NB4 (cell line): ENCODE measurements at places on chromosomes 6 and 20.

- DNase-seq: no peak
These were observed 441.4 kb downstream of the BCKDHB start for GRCh38 chr6:80547827-80548226.

DNA sequence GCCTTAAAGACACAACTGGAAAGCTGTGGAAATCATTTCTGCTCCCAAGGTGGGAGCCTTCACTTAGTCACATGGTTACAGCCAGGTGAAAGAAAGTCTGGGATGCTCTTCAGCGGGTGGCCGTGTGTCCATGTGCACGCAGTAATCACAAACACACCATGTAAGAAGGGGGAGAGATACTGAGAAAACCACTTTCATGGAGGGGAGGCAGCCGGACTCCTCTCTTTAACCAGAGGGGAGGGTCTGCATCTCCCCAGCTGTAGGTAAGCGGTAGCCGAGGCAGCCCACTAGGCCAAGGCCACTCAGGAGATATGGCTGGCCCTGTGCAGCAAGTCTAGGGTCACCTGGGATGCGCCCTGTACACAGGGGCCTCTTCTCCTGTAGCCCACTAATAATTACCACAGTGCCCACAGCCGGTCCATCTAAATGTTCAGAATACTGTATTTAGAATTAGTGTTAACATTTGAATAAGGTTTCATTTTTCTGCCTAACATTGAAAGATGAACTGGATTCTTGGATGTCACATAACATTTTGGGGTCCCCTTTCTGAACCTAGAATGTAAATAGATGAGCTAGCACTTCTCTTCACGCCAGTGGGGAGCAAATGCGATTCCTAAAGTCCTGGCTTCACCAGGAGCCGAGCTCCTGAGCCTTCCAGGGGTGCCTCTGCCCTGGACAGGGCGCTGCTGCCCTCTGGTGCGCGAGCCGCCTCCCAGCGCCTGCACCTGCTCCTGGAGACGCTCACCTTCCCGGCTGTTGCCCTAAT, 15.9 kb downstream of the GPR31 start:
- peak; percentile 52 for DNase-seq

DNA sequence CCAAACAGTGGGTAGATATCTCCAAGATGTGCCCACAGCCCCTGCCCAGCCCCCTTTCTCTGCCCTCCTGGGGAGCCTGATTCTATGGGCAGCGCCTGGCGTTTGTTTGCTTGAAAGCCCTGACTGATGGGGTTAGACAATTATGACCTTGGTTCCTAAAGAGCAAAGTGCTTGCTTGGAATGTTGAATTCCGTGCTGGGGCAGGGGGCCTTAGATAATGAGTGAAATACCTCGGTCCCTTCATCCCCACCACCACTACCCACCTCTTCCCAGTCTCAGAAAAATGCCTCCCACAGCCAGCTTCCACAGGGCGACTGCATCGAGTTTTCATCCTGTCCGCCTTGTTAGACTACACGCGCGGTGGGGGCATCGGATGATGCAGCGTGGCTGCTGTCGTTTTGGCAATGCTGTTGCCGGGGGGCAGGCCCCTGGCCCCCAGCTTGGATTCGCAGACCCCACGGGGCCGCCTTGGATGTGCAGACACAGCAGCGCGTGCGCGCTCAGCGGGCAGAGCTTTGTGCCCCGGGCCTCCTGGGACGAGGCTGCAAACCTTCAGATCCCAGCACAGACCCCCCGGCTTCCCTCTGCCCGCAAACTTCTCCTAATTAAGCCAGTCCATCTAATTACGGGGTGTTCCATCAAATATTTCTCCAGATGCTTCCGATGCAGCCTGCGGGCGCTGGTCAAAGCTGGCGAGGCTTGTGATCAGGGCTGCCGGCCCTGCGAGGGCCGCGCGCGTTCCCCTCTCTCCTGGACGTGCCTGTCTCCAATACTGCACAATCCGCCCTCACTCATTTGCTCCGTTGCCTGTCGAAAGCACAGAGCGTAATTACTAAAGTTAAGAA, 86.1 kb downstream of the LINC00237 start:
- no peak for DNase-seq

DNA sequence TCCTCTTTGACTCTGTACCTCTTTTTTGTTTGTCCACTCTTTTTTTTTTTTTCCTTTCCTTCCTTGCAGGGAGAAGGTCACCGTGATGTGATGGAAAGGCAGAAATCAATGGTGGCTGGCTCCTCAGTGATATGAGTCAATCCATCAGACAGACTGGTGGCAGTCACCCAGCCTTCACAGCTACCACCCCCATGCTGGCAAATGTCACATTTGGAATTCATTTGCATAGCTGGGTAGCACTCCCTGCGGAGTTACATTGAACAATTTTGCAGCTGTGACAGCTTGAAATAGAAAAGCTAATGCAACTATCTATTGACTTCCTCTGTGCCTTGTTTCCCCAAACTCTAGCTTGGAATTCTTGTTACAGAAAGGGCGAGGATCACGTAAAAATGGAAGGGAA, 668.4 kb downstream of the C6orf118 start:
- no peak for DNase-seq

GRCh38 chr6:87658516-87658915, 43.5 kb downstream of the AKIRIN2 start:
- no peak for DNase-seq

GRCh38 chr20:49256261-49256660, 21.6 kb downstream of the ZNFX1 start:
- no peak for DNase-seq

GRCh38 chr20:4956200-4956810, 45.0 kb downstream of the SLC23A2 start:
- DNase-seq: peak; percentile 82

- peak; percentile 63 for DNase-seq
These were observed 32.8 kb upstream of the SCGN start for GRCh38 chr6:25619217-25619616.

DNA sequence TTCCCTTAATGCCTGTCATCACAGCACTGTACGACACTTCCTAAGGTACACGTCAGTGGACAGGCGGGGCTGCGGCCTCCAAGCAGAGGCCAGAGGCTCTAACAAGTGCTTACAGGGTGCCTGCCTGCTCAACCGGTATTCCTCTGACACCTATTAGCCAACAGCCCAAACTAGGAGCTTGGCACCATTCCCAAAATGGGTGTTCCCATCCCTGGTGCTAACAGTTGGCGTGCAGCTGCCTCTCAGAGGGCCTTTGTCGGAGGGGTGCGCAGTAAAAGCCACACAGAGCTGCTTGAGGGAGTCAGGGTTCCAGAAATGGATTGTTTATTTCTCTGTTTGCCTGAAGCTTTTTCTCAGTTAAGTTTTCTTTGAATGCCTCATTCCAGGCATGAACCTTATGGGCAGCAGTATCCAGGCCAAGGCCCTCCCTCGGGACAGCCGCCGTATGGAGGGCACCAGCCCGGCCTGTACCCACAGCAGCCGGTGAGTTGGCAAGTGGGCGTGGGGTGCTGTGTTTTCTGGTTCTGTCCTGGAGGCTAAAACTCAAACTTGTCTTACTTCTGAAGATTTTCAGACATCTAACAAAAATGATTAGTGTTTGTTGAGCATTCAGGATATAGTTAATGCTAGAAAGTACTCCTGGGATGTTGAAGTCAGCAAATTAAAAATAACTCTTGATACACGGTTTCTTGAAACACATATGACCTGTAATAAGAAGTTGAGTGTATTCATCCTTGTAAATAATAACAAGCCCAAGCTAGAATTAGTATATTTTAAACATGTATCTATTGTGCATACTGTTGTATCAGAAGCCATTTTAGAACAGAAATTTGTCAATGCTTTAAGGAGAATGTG, 124.7 kb downstream of the TMEM242 start:
- no peak for DNase-seq

- DNase-seq: no peak
These were observed 153.2 kb upstream of the PRND start for GRCh38 chr20:4568361-4568959.

- DNase-seq: no peak
These were observed 60.5 kb upstream of the DUSP22 start for GRCh38 chr6:231779-232178.

DNA sequence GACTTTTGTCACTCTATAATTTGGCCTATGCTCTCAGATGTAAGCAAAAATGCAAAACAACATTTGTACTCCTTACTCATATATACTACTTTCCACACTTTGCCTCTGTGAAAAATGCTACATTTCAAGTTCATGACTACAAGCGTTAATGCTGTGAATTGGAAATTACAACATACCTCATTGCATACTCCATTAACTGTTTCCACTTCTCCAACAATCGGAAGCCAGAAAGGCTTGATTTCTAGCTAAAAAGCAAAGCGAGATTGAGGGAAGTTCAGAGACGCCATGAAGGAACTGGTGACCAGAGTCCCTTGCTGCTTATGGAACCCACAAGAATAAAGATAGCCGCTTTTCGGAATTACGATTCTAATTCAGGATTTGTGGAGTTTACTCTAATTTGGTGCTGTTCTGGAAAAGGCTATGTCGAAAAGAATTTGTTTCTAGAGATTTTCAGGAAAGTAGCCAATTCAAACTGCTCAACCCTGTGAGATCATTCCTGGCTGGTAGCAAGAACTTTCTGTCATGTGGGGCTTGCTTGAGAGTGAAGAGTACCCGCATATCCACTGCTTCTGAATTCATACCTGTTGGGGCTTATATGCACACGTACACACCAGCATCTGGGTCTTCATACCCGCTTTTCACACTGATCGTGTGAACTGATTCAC, 98.0 kb upstream of the CITED2 start:
- DNase-seq: no peak

DNA sequence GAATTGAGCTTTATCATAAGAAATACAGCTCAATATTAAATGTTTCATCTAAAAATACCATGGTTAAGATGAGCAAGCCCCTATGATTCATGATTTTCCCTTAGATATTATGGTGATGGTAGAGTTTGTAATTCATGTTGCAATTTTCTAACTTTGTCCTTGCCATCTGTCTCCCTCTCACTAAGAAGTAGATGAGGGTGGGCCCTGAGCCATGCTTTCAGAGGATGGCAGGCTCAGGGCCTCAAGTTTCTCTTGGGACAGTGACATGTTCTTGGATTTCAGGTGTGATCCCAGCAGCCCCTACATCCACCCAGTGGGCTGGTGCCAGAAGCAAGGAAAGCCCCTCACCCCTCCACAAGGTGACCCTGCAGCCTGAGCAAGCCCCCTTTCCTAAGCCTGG, 25.6 kb downstream of the L3MBTL1 start:
- DNase-seq: no peak

- peak; percentile 68 for DNase-seq
These were observed 65.1 kb downstream of the CBFA2T2 start for GRCh38 chr20:33554914-33555420.

DNA sequence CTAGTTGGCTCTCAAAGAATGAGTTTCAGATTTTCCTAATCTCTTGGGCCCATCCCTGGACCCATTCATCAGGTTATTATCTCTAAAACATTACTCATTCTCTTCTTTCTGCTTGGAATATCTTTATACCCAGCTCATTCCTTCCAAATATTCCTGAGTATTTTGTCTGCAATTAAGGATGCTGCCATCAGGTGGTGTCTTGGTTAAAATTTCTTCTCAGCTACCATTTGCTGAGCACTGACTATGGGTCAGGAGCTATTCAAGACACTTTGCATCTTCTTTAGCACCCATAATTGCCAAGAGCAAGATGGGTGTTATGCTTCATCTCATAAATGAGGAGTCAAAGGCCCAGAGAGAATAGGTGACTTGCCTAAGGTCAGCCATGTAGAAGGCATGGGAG, 8.4 kb downstream of the SUN5 start:
- no peak for DNase-seq

DNA sequence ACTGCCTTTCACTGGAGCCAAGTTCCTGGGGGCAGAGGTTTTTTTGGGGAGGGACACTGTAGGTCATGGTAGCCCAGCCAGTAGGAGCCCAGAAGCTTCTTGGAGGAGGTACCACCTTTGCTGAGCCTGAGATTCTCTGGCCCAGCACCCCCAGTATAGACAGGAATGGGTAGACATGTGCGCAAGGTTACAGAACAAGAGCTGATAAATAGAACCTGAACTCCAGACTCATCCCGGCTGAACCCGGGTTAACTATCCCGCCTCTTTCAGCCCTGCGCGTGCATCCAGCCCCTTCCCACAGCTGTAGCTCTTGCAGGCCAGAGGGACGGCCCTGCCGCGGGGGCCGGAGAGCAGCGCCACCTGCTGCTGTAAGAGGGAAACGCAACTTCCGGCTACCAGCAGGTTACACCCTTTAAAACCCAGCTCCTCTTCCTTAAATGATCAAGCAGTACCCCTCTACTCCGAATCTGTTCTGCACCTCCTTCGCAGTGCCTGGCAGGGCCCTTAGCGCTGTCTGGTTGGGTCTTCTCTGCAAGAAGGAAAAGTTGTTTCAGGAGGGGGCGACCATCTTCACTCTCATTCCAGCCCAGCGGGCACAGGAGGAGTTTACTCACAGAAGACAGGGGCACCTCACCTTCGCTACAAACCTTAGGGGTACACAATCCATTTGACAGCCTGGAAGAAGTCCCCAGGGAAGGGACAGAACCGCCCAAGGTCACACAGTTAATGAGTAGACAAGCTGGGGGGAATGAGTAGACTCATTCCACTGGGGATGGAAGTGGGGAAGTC, 7.5 kb downstream of the SRXN1 start:
- DNase-seq: peak; percentile 87

DNA sequence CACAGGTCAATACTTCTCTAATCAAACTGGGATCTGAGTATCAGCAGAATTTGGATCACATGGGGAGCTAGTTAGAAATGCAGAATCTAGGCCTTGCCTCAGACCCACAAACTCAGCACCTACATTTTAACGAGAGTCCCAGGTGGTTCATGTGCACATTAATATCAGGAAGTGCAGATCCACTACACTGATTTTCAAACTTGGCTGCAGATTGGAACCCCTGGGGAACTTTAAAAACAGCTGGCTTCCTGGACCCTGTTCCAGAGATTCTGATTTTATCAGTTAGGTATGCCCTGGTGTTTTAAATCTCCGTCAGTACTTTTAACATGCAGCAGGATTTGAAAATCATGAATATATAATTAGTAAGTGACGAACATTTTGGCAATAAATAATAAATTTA, 1.9 kb upstream of the CST8 start:
- DNase-seq: no peak

DNA sequence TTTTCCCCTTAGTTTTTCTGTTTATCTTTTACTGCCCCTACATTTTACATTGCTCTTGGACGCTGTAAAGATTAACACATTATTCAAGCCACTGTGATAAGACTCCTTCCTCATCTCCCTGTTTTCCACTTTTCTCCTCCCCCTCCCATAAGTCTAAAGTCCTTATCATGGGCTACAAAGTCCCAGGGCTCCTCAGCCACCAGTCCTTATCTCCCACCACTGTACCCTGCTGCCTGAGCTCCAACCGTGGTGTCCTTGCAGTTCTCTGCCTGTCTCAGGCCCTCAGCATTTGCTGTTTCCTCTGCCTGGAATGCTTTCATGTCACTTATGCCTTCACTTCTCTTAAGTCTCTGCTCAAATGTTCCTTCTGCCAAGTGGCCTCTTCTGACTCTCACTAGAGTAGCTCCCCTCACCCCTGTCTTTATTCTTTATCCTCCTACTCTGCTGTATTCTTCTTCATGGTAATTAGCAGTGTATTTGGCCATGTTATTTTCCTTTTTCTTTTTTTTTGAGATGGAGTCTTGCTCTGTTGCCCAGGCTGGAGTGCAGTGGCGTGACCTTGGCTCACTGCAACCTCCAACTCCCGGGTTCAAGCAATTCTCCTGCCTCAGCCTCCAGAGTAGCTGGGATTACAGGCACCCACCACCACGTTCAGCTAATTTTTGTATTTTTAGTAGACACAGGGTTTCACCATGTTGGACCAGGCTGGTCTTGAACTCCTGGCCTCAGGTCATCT, 10.8 kb upstream of the LATS1 start:
- DNase-seq: no peak
